ENCODE measurements at places on chromosomes 12 and 14.

- no peak for DNase-seq
Measured at GRCh38 chr14:61126603-61127498, 145.8 kb downstream of the SLC38A6 start.

DNA sequence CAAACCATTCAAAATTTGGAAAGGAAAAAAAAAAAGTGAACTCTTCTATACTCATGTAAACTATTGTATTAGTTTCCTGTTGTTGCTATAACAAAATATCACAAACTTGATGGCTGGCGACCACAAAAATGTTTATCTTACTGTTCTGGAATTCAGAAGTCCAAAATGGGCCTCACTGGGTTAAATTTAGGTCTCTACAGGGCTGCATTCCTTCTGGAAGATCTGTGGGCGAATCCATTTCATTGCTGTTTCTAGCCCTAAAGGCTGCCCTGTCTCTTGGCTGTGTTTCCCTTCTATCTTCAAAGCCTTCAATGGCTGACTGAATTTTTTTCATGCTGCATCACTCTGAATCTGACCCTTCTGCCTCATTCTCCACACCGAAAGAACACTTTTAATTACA lies 105.1 kb upstream of the NAV3 start:
- DNase-seq, result no peak

DNA sequence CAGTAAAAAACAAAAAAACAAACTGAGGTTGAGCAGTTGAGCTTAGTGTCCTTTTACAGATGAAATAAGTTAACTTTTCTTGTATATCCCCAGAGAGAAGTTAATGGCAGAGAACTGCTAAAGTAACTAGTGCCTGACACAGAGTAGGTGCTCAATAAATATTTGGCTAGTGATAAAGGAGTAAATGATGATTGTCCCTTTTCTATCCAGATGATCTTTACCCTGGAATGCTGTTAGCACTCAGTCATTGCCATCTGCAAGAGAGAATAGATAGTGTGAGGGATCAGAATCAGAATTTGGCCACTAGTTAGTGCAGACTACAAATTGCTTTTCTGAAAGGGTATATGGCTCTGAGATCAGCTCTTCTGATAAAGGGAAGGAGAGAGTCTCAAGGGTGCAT lies 21.6 kb downstream of the VEZT start:
- DNase-seq, result no peak

DNA sequence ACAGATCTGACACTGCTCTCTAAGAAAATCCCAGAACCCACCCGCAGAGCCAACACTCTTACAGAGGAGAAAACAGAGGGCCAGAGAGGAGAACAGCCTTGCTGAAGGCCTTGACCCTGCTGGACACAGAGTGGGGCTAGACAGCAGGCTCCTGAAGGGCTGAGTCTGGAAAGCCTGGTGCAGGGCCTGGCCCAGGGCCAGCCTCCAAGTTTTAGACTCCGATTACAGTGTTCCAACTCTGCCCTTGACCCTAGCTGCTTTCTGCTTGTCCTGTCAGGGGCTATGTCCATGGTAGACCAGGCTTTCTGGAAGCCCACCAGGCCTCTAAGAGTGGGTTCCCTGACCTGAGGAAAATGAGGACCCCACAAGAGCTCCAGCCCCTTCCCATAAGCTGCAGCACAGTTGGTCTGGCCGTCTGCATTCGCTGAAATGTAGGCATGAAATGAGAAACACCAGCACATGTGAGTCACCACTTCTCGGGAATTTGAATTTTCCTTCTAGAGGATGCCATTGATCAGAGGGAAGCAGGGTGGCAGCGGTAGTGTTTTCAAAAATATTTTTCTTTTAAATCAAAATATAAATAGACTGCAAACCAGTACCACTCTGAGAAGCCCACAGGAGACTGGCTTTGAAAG lies 154.4 kb downstream of the CALM1 start:
- DNase-seq, result no peak

DNA sequence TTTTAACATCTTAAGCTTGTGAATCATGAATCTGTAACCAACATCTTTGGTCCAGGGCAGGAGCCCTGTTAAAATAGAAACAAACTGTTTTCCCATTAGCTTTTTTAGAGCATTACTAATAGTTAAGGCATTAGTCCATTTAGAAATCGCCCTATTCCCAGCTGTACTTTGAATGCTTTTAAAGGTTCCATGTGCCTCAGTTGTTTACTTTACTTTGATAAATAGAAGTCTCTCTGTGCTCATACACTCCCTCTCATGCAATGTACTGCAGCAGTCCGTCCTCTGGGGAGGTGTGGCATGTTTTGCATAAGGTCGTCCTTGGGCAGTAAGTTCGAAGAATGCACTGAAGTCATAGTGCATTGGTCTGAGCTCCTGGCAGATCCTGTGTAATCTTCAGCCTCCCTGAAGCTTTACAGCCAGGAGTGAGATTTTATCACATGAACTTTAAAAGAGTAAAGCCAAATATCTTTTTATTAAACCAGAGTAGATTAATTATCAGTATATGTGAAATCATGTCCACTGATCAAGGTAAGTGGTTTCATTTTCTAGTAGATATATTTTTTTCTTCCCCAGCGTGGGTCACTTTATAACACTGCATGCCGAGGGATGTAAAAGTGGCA lies 134.7 kb downstream of the FGD4 start:
- no peak for DNase-seq

DNA sequence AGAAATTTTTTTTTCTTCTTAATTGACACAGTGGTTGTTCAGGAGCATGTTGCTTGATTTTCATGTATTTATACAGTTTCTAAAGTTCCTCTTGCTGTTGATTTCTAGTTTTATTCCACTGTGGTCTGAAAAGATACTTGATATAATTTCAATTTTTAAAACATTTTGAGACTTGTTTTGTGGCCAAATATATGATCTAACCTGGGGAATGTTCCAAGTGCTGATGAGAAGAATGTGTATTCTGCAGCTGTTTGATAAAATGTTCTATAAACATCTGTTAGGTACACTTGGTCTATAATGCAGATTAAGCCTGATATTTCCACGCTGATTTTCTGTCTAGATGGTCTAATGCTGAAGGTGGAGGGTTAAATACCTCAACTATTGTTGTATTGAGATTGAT lies 151.4 kb upstream of the IFNG-AS1 start:
- DNase-seq, result no peak

- no peak for DNase-seq
Measured at GRCh38 chr12:130240831-130241590, 78.7 kb downstream of the FZD10 start.

DNA sequence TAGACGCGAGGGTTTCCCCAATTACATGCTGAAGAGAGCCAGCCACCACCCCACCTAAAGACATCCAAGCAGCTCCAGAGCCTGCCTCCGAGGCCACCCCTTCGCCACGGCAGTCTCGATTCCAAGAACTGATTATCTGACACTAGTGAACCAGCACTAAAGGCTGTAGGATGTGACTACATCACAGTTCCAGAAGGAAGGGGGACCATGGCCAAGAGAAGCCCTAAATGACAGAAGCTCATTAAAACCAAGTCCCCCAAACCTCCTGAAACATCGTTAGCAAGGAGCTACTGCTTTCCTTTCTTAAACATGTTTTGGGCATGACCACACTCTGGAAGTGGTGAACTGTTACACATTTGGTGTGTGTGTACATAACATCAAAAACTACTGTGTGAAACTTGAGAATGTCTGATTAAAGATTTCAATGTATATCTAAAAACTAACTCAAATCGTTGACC lies 88.2 kb downstream of the DUSP16 start:
- no peak for DNase-seq

DNA sequence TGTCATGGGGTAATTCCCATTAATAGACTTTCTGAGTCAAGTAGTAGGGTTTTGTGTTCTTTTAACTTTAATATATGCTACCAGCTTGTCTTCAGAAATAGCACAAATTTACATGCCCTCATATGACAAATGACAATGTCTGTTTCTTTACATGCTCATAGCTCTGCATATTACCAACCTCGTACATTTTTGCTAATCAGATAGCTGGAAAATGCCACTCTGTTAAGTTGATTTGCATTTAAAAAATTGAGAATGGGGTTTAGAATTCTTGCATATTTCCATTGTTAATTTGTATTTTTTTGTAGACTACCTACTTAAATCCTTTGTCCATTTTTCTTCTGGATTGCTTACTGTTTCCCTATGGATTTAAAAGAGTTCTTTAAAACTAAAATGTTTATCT lies 31.2 kb downstream of the SERPINA1 start:
- DNase-seq, result no peak

GRCh38 chr12:95497031-95497430 lies 23.1 kb downstream of the METAP2 start:
- no peak for DNase-seq

- DNase-seq, result no peak
Measured at GRCh38 chr12:39125566-39125965, 220.2 kb upstream of the CPNE8 start.

GRCh38 chr12:5615760-5616159 lies 183.9 kb downstream of the NTF3 start:
- DNase-seq, result no peak

GRCh38 chr12:125145196-125145595 lies 80.0 kb downstream of the AACS start:
- no peak for DNase-seq

GRCh38 chr14:103008768-103009357 lies 48.5 kb downstream of the CDC42BPB start:
- no peak for DNase-seq

GRCh38 chr12:90062799-90063198 lies 354.2 kb upstream of the ATP2B1 start:
- no peak for DNase-seq

GRCh38 chr12:95834572-95834971 lies 24.2 kb upstream of the SNRPF start:
- DNase-seq, result no peak

DNA sequence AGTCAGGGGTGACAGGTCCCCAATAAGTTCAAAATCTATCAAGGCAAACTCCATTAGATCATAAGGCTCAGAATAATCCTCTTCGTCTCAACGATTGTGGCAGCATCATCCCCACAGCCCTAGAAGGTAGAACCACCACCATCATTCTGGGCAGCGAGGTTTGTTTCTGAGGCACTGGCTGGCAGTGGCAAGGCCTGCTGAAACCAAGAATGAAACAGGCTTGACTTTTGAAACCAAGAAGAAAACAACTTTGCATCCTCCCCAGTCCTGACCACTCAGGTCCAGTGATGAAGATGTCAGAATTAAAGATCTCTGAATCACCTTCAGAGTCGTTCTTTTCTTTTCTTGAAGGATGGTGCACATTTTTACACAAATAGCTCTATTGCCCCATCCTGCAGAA lies 152.6 kb upstream of the SYT1 start:
- no peak for DNase-seq

GRCh38 chr12:83083616-83084015 lies 396.9 kb downstream of the TMTC2 start:
- no peak for DNase-seq

- DNase-seq, result no peak
Measured at GRCh38 chr12:116202433-116202832, 75.1 kb downstream of the MED13L start.

GRCh38 chr12:34376133-34376799 lies 354.0 kb downstream of the ALG10 start:
- no peak for DNase-seq

Data from left renal pelvis (tissue), 4 donors.